ENCODE measurements at places on chromosomes 13 and 19. TPM values are rescaled to one million over a fixed set of nuclear protein-coding genes. Genes with fewer than 3 reads are reported as not detected.

GRCh38 chr13:32203221-32203620, 111.9 kb downstream of the ZAR1L start:
- no peak for DNase-seq

DNA sequence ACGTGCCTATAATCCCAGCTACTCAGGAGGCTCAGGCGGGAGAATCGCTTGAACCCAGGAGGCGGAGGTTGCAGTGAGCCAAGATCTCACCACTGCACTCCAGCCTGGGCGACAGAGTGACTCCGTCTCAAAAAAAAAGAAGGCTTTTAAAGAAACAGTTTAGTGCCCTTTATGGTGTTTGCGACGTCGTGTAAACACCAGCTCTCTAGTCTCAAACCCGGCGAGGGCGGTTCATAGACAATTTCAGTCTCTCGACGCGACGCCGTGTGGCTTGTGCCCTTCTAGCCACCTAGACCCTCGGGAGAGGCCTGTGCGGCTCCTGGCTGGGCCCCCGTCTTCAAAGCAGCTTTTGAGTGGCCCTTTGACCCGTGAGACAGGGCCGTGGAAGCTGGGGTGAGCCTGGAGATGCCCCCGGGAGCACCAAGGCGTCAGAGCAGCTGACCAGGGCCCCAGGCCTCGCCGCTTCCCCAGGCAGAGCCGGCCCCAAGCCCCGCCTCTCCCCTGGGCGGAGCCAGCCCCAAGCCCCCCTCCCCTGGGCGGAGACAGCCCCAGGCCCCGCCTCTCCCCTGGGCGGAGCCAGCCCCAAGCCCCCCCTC, 5.0 kb upstream of the MADCAM1 start:
- no peak for DNase-seq

DNA sequence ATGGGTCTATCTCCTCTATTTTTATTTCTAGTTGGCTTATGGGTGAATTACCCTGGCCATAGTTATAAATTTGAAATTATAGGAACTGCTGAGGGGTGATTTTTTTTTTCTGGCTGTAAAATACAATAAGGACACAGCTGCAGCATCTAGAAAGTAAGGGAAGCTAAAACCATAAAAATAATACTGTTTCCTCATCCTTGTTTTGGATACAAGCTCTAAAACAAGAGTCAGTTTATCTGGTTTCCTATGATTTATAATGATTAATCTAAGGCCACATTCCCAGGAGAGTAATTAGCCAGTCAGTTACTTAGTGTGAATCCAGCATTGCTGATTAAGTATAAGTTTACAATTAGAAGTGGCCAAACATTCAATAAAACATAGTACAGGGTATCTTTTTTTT, 219.1 kb upstream of the NBEA start:
- no peak for DNase-seq

- DNase-seq = no peak
Measured at GRCh38 chr13:74367193-74367592, 233.0 kb upstream of the KLF12 start.

- no peak for DNase-seq
Measured at GRCh38 chr19:40365613-40366401, 17.3 kb downstream of the PLD3 start.

DNA sequence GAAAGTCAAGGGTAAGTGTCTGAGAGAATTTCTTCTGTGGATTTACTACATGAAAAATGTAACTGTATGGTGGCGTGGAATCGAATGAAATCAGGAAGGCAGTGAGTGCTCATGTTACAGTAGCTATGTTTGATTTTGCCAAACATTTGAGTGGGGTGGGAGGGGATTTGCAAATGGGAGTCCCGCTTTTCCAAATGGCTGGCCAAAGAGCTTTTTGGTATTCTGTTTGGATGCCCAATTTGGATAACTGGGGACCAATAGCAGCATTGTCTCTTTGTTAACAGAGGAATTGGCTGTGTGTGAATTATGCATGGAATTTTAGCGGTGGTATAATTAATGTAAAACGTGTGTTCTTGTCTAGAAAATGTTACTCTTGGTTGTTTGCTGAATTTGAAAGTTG, 17.8 kb downstream of the HNRNPM start:
- DNase-seq = no peak

DNA sequence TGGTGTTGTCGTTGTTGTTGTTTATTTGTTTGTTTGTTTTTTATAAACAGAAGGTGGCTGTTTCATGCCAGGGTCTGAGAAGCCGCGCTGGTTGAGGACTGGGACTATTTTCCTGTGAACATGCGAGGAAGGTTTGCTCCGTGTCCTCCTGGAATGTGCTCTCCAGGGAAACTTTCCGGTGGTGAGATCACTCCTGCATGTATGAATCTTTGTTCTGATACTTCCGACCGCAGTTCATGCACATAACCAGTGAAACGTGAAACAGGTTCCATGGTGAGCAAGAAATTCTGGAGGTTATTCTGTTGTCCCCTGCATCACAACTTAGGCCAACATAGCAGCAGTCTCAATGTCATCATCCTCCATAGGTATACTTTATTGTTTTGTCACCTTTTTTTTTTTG, 187.6 kb upstream of the ARGLU1 start:
- DNase-seq = no peak

The ZNF562 gene
- 35.8 TPM for total RNA-seq

The RHPN2 gene
- total RNA-seq = 0.75 TPM

The ATP4A gene
- not detected for total RNA-seq

The ATP4B gene
- not detected for total RNA-seq

The HCST gene
- 154 TPM for total RNA-seq
